Astrocyte of the spinal cord (primary cell): ENCODE measurements at places on chromosomes 7 and 10.

DNA sequence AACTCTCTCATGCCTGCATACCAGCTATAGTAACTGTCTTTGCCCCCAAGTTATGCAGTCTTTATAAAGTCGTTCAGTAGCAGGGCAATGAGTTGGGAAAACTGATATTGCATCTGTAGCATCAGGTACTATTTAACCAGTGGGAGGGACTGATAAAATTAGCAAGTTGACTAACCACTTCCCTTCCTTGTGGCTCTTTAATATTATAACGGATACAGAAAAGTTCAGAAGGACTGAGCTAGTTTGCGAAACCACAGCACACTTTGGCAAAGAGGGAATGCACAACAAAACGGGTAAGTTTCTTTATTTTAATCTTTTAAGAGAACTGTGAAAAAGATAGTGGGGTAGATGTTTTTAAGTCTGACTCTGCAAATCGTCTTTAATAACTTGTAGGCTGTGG is 205.3 kb upstream of the HDAC9 start:
- no peak for DNase-seq

GRCh38 chr10:43980715-43981114 is 332.0 kb upstream of the ZNF32 start:
- DNase-seq = no peak

DNA sequence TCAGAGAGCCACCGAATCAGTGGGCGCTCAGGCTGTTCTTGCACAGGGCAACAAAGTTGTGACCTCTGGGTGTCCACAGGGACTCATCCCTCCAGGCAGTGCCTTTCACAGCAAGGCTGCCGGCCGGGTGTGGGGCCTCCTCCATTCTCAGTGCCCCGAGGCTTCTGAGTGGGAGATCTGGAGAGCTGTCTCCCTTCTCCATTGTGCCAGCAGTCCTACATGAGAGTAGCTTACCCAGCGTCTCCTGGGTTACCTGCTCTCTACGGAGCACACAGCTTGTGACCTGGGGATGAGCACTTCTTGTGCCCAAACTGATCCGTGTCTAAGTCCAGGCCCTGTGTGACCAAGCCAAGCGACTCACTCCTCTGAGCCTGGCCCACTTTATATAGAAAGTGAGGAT is 240.9 kb upstream of the GRB10 start:
- no peak for DNase-seq

GRCh38 chr10:11667756-11668155 is 56.3 kb upstream of the USP6NL start:
- DNase-seq = no peak
